ENCODE measurements at places on chromosomes 3 and 15.

DNA sequence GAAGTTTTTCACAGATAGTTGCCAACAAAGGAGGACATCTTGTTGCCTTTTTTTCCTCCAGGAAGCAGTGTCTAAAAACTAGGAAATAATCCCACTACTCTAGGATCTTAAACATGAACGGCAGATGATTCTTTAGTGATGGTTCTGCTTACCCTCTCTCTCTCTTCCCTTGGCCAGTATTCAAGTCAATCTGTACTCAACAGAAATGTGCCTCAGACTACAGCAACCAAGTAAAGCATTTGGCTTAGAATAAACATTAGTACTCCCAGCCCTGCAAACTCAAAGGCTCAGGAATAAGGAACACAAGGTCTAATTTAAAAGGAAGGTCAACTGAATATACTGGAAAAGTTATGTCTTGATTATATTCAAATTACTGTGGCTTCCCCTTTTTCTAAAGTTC, 8.7 kb downstream of the NPTN start:
- DNase-seq, result no peak

DNA sequence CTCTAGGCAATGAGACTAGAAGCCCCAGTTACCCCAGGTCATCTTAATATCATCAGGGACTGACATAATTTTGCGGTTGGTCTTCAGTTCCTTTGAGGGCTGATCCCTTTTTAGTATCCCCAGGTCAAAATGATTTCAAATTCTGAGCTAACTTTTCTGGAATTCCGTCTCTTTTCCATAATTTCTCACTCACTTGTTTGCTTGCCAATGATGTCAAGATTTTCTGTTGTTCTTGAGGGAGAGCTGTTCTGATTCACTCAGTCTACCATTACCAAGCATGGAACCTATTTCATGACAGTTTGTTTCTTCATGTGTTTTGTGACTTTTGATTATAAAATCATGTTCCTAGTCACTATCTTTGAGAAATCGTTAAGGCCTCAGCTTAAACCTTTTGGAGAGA, 190.5 kb upstream of the LYSMD4 start:
- no peak for DNase-seq

GRCh38 chr3:57082481-57082880, 22.0 kb downstream of the SPATA12 start:
- DNase-seq, result no peak

GRCh38 chr3:123432832-123433523, 15.9 kb downstream of the ADCY5 start:
- no peak for DNase-seq

DNA sequence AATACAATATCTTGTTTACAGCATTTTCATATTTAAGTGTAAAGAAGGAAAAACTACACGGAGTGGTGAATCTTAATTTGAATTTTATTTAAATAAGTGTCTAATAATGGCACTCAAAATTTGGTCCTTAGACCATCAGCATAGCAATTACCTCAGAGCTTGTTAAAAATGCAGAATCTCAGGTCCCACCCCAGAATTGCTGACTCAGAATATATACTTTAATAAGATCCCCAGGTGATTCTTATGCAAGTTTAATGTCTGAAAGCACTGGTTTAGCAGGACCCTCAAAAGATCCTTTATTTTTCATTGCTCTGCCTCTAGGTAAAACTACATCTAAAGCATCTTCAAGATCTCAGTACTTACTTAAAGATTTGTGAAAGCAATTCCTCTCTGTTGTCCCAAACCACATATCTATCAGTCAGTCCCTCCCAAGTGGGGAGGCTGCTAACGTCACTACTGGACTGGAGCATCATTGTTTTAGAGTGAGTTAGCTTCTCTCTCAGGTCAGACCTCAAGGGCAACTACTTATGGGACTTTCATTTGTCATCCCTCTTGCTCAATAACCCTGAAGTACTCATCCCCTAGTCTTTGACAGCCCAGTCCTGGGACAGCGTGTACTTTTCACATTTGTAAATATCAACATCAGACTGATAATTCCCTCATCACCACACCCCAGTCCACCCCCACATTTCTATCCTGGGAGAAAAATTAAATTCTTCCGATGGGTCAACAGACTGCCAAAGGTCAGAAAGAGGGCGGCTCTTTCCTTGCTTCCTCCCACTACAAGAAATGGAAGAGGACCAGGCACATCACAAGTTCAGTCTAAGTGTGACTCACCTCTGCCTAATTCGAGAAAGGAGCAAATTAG, 76.7 kb downstream of the CBLB start:
- no peak for DNase-seq

DNA sequence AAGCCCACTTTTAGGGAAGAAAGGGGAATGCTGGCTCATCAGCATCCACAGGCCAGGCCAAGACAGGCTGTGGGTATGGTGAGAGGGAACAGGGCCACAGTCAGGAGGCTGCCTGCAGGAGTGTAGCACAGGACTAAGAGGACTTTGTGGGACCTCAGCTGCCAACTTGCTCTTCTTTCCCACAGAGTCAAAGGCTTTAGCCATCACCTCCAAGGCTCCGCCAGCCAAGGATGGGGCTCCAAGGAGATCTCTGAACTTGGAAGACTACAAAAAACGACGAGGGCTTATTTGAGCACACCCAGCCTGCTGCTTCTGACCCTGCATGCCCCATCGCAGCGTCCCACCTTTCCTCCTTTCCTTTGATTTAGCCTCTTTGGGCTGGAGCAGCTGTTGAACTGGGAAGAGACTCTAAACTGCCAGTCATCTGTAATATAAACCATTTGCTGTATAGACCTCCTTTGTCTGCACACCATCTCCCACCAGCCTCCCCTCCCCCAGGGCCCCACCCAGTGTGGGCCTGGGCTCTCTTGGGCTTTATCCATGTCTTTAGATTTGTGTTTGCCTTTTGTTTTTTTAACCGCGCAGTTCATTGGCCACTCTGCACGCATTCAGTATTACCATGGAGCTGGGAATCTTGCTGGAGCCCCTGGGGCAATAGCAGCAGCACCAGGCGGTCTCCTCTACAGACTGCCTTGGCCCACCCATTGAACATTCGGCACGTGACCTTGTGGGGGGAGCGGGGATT, 13.1 kb upstream of the ITPKA start:
- DNase-seq, result no peak

GRCh38 chr3:117671722-117672318, 962.2 kb downstream of the TUSC7 start:
- DNase-seq, result no peak

GRCh38 chr3:57062101-57062631, 1.7 kb downstream of the SPATA12 start:
- no peak for DNase-seq

- no peak for DNase-seq
Measured at GRCh38 chr3:38980938-38981337, 70.8 kb downstream of the SCN11A start.

DNA sequence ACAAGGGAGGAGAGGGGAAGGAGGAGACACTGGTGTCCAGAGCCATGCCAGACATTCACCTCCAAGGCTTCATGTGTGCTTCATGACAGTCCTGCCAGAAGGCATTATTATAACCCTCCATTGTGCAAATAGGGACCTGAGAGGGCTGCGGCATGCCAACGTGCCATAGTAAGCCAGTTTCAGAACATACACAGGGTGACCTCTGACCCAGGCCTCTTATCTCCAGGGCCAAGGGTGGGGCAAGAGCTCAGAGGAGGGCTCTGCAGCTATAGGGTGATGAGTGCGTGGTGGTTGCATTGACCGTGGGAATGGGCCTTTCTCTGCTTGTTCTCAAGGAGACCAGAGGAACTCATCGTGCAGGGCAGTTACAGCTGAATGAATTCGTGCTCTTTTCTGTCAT, 9.7 kb upstream of the ACSBG1 start:
- no peak for DNase-seq

GRCh38 chr3:71972031-71972430, 187.1 kb upstream of the PROK2 start:
- no peak for DNase-seq

DNA sequence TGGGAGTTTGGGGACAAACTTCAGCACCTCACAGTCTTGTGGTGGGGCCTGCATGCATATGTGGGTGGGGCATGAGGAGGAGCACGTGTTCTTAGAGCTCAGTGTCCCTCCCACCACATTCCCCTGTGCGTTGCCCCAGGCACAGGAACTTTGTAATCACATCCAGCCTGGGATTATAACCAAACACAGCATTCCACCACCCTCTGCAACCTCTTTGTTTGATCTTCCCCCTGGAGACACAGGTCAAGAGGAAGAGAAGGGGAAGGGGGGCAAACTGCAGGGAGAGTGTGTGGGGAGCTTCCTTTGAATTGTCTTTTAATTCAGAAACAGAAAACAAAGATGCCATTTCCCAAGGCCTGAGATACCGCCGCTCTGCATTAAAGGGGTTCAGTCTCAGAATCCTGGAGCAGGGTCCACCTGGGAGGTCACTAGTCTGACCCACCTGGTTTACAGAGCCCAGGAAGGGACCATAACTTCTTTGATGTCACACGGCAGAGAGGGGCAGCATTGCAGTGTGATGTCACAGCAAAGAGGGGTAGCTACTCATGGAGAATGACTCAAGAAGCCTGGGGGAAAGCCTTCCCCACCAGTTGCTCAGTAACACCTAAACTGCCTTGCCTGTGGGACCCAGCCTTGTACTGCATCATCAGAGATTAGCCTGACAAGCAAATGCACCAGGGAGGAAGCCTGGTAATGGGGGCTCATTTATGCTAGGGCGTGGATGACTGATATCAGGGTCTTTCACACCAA, 106.3 kb upstream of the RNU6-1 start:
- no peak for DNase-seq

- DNase-seq, result no peak
Measured at GRCh38 chr3:138300647-138301046, 29.0 kb downstream of the NME9 start.

DNA sequence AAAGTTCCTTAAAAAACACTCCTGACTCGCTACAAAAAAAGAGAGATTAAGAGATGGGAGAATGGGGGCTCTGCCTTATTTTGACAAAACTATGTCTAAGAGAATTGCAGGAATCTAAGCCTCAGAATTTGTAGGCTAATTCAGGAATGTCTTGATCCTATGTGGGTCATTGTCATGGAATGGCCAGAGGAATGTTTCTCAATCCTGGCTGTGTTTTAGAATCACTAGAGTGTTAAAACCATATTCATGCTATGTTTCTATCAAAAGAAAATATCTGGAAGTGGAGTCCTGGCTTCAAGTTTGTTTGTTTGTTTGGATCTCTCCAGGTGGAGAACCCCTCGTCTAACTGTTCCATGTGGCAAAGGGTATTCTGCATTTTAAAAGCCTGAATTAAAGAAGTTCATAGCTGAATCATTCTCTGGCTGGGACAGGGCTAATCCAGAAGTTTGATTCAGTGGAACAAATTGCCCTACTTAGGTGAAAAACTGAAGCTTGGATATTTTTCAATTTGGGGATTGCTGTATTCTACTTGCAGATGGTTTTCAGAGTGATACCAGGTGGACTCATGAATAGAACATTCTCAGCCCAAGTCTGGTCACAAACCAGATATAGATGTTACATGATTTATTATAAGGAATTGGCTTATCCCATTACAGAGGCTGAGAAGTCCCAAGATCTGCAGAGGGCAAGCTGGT, 28.2 kb downstream of the GJD2 start:
- no peak for DNase-seq

GRCh38 chr3:190301591-190301990, 20.7 kb downstream of the CLDN1 start:
- DNase-seq, result no peak

DNA sequence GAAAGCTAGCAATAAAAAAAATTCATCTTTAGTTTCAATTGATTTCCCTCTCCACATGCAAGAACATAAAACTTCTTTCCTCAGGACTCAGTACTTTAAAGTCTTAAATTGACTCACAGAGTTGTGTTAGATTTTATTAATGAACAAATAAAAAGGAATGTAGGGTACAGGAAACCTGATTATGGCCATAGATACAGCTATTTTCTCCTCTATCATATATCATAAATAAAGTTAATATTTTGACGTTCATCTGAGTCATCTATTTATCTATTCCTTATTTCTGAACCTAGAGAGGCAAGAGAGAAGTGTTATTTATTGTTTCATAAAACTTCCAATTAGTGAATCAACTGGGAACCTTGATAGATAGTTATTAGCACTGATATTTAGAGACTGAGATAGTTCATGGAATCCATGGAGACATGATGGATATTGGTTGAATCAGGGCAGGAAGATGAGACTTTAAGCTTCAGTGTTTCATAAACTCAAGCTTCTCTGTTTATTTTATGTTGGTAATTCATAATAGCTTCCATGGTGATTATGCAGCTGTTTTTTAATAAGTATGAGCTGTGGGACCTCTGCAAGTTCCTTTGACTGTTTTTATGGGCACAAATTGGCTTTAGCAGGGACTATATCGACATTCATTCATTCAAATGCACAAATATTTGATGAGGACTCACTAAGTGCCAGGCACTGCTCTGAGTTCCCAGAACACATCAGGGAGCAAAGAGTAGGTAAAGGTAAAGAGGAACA, 143.5 kb upstream of the TGFBR2 start:
- DNase-seq, result no peak

DNA sequence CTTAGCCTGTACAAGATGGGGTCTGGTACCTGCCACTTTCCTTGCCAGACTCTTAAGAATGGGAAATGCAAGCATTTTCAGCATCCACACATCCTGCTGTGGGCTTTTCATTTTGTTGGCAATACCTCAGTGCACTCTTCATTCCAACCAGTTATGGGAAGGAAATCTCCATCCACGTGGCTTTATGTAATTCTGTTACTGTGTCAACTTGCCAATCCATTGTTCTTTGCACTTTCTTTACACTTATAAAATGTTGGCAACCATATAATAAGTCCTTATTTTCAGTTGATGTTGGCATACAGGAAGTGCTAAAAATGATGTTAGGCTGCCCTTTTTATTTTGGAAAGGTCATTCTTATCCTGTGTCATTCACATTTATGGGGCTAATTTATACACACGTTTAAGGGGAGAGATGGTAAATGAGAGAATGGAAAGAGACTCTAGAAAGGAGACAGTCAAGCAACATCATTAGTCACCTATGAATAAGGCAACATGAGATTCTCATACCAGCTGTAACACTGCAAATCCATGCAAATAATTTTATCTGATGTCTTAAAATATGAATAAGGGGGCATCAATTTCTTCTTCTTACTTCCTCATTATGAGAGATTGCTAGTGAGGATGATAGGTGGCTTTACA, 238.7 kb downstream of the CHST2 start:
- DNase-seq, result no peak

GRCh38 chr3:46549989-46550388, 16.1 kb downstream of the LRRC2 start:
- DNase-seq, result no peak

DNA sequence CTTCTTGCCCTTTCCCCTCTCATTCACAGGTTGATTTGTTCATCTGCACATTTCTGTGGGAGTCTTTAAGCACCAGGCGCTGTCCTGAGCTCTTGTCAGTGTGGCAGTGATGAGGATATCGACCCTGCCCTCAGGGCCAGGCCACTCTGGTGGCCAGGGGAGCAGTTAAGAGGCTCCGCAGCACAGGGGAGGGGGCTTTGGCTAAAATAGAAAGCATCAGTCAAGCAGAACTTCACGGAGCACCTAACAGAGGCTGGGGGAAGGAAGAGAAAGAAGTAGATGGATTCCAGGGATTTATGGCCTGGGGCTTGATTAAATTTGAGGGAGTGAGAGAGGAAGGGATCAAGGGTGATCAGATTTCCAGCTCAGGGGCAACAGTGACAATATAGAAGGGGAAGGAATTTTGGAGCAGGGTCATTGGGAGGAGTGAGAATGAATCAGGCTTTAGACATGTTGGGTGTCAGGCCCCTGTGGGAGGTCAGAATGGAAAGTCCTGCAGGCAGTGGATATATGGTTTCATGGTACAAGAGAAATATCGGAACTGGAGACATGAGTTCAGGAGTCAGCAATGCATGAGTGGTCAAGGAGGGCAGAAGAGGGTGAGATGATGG, 73.0 kb upstream of the GLCE start:
- DNase-seq, result no peak

Data from stimulated activated CD4-positive, alpha-beta T cell treated with anti-CD3 and anti-CD28 coated beads, Interleukin-4, amount 100 ng/mL, for 1 hour (primary cell).